Right renal pelvis (tissue), 4 donors: ENCODE measurements at places on chromosomes 4 and X.

DNA sequence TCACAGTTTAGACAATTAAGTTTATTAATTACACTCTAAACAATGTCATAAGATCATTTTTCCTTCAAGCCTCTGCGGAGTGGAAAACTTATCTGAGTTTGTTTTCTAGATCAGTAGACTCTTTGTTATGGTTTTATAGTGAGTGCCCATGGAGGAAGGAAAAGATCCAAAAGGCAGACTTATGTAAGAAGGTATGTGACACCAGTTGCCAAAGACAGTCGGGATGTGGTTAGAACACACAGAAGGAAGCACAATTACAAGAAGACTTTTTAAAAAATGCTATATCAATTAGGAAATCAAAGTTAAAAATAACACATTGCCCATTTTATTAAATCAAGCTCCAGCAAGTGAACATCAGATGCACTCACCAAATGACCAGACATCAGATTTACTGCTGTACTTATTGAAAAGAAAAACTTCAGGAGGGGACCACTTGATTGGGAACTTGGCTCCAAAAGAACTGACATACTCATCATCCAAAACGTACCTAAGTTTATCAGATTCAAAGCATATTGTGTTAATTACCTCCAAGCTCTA, 57.1 kb downstream of the NIPAL1 start:
- no peak for DNase-seq

- no peak for DNase-seq
These were observed 7.0 kb downstream of the SFRP2 start for GRCh38 chr4:153781717-153782416.

- DNase-seq: no peak
These were observed 128.6 kb upstream of the FTHL17 start for GRCh38 chrX:31200430-31200829.

DNA sequence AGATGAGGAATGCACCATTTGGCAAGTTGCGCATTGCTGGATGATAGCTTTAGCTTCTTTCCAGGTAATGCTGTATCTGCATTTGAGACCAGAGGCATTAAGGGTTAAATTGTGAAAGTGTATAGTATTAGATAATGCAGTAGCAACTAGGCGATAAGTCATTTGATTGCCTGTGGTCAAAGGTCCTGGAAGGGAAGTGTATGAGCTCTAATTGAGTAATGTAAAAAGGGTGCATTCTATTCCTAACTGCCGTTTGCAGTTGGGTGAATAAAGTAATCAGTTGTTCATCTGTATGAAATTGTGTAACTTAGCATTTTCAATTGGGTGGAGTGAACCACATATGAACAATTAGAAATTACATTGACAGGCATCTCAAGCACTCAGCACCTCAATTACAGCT, 54.5 kb upstream of the WDR1 start:
- DNase-seq: no peak

- DNase-seq: no peak
These were observed 94.2 kb upstream of the DIAPH2 start for GRCh38 chrX:96590403-96590802.

DNA sequence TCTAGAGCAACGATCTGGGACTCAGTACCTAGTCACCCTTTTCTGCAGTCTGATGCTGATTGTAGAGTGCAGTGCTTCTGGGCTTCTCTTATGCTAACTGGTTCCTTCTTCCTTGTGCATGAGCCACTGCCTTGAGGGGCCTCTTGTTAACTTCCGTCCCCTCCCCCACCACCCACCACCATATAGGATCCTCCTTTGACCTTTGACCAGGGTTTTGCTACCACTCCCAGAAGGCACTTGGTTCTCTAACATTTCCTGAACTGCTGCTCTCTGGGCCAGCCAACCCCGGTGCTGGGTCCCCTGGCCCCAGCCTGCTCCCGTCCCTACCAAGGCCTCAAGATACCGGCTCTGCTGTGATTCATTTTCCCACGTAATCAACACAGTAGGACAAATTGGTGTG, 104.6 kb upstream of the KLF3 start:
- DNase-seq: no peak
